ENCODE measurements at places on chromosomes 7 and 10.

DNA sequence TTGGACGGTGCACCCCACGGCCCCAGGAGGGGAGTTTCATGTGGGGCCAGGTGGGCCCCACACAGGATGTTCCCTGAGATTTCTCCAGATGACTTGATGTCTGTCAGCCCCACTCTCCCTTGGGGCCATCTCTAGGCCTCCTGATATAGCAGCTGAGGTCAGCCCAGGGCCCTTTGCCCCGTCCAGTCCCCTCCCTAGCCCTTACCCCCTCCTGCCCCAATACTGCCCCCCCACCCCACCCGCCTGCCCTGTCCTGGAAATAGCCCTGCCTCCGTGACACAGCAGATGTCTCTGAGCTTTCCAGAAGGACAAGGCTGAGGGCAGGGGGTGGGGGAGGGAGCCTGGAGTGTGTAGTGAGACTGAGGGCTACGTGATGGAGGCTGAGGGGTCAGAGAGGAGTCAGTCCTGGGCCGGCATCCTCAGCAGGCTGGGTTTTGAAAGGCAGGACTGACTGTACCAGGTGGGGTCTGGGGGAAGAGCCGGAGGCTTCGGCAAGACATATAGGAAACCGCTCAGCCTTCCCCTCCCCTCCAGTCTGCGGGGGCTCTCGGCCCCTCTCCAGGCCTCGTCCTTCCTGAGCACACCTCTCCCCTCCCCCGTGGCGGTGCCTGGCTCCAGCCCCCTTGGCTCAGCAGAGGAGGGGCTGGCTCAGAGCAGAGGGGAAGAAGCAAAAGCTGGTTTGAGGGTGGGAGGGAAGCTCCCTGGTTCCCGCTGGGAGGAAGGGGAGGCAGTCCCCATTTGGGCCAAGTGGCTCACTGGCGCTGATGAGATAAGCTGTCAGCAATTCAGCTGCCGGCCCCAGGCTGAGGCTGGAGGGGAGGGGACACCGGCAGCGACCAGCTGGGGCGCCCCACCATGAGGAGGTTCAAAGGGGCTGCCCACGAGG, 2.0 kb downstream of the FLNC start:
- DNase-seq = no peak

DNA sequence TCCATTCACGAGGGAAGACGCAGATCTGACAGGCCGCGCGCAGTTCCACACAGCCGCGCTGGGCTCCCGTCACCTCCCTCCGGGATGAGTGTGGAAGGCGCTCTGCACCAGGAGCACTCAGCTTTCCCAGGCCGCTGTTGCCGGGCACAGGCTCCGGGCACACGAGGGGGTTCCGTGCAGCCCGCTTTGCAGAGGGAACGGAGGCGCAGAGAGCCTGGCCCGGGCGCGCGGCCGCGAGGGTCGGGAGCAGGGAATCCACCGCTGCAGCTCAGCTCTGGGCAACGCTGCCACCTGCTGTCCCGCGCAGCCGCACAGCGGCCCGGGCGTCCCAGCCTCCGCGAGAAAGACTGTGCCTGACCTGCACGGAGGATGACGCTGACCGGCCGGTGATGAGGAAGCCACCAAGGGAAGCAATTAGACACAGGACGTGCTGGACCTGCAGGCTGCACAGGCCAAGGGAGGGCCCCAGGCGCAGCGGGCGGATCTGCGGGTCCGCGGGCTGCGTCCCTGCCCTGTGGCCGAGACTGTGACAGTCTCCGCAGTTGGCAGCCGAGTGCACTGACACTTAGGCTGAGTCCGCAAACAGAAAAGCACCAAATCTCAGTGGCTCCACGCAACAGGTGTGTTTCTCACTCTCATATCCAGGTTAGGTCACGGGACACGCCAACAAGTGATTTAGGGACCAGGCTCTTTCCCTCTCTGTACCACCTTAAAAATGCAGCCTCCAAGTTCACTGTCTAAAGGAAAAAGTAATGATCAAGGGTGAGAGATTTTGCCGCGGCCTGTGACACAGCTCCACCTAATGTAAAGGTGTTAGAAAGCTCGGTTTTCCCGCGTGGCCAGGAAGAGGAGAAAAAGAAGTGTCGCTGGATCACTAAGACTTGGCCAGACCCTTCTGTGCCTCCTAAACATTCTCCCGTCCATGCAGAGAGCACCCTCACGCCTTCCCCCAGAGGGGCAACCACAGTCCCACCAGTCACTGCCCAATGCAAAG, 94.5 kb downstream of the SEC61G start:
- no peak for DNase-seq

DNA sequence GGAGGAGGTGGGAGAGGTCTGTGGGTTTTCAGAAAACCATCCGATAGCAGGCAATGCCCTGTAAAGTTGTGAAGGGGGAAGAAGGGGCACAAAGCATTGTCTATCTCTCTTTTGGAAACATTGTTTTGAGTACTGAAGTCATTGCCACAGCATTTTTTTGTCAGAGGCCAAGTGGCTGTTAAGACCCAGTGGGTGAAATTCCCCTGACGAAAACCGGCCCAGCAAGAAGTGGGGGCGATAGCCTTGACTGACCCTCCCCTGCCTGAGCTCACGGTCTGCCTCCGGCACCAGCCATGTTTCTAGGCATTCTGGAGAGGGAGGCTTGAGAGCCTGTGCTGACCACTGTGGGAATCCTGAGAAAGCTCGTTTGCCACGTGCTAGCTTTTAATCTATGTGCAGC, 144.7 kb downstream of the RPS24 start:
- DNase-seq = no peak

DNA sequence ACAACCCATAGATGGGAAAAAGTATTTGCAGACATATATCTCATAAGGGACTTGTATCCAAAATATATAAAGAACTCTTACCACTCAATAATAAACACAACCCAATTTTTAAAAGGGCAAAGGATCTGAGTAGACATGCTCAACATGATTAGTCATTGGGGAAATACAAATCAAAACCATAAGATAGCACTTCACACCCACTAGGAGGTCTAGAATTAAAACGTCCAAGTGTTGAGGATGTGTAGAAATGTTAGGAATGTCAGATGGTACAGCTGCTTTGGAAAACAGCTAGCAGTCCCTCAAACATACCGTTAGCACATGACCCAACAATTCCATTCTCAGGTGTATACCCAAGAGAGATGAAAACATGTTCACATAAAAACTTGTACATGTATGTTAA, 8.3 kb downstream of the PSTK start:
- DNase-seq = no peak

DNA sequence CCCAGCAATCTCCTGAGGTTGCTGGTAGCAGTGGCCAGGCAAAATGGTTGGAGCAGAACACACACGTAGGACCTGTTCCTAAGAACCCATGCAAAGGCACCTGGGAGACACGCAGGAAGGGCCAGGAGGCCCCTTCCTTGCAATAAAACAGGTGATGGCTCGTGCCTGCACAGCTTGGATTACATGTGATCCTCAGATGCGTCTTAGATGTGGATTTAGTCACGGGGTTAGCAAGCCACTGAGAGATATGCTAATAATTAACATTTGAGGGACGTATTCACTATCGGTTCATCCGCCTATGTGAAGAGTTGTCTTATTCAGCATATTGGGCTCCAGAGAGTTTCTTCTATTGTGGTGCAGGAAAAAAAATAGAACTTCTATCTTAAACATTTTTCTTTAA, 4.6 kb upstream of the RHEB start:
- DNase-seq = no peak

GRCh38 chr10:133488354-133488753, 34.6 kb downstream of the SCART1 start:
- DNase-seq = no peak

DNA sequence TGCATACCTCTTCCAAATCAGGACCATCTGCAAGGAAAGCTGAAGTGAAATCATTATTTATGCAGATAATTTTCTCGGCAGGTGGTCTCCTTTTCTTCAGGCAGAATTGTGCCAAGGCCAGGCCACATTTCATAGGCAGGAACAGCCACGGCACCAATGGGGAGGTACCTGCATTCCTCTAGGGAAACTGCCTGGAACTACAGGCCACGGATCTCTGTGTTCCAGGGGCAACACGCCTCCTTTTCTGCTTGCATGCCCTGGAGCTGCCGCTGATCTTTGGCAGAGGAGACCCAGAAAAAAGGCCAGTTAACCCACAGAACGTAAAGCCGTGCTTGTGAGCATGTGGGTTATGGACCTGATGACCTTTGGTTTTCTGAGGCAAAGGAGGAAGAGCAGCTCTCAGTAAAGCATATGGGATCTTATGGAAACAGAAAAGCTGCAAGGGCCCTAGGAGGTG, 111.2 kb upstream of the KIAA1217 start:
- DNase-seq = no peak

DNA sequence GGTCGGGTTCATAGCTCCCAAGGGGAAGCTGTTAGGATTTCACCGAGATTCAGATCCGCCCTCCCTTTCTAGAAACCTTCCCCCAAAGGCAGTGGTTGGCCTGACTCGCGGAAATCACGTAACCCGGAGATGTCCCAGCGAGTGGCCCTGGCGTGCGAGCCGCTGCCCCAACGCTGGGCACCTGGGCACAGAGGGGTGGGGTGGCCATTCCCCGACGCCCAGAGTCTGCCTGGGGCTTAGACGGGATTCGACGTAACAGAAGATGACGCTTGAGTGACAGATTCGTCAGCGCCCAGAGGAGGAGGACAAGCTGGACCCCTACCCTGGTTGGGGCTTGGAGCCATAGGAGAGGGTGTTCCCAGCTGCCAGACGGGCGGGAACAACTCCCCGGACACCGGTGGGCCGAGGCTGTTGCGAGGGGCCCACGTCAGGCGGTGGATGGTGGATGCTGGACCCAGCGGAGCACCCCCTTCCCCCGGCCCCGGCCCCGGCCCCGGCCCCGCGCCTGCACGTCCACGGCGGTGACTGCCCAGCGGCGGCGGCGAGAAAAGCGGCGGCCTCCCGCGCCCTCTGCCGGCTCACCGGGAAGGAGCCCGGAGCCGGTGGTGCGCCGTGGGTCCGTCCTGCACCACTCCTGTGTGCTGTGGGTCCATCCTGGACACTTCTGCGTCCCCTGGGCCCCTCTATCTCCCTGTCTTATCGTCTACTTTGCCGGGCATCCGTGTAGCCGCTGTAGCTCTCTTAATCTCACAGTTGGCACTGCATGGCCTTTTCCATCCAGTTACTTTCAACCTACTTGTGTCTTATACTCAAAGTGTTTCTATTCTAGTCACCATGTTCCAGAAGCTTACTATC, 35.4 kb upstream of the KNDC1 start:
- DNase-seq = no peak

DNA sequence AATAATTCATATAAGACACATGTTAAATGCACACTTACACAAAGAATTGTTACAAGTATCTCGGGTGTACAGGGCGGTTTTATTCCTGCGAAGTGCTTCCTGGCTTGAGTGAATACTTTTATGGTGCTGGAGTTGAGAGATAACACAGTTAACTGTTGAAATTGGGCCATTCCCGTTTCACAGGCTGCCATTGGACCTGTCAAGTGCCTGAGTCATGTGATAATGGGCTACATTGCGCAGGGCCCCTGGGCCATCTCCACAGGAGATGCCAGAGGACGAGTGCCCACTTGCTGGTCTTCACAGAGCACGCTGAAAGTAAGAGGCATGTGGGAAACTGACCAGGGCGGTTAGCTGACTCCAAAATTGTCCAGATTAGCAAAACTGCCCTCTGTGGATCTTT, 4.8 kb downstream of the FBH1 start:
- no peak for DNase-seq

DNA sequence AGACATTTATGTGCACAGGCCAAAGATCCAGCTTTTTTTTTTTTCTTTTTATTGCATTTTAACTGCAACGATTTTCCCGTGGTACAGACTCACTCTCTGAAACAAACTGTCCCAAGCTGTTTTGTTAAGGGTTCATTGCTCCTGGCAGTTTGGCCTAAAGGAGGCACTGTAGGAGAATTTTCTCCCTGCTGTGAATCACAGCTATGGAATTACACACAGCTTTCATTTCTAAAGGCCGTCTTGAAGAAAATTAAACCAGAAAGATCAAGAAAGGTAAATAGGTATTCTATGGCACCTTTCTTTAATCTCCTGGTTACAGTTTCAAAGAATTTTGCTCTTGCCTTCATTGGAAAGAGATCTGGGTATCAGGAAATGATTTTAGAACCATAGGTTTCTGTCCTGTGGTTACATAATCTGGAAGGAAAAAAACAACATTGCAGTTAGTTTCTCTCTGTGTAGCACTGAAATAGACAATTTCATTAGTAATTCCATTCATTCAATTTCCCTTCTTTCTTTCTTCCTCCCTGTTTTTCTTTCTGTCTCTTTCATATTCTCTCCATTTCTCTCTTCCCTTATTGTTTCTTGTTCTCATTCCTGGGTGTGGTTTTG, 51.2 kb downstream of the PDK4 start:
- DNase-seq = no peak

DNA sequence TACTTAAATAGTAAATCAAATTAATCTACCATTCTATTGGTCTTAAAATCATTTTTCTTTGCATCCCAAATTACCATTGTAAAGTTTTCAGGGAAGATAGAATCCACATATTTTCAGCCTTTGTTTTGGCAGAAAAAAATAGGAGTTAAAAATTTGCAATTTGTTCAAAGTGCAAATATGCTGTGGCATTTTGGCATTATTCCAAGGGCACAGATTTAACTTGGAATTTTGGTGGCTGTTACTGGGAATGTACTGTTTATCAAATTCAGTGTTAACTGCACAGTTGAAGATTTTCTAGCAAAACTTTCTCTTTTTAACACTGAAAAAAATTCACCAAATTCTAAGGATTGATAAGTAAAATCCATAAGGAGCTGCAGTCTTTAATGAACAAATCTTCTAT, 151.0 kb upstream of the HDAC9 start:
- DNase-seq = no peak

Measured in activated T-cell treated with anti-CD3 and anti-CD28 coated beads for 4 hours (primary cell).